ENCODE measurements at places on chromosomes 6 and 20.

- no peak for DNase-seq
Measured at GRCh38 chr6:83311231-83311630, 118.1 kb downstream of the RWDD2A start.

- DNase-seq: no peak
Measured at GRCh38 chr20:12956303-12956702, 52.5 kb upstream of the SPTLC3 start.

- DNase-seq: no peak
Measured at GRCh38 chr6:95081231-95081630, 496.1 kb upstream of the MANEA start.

DNA sequence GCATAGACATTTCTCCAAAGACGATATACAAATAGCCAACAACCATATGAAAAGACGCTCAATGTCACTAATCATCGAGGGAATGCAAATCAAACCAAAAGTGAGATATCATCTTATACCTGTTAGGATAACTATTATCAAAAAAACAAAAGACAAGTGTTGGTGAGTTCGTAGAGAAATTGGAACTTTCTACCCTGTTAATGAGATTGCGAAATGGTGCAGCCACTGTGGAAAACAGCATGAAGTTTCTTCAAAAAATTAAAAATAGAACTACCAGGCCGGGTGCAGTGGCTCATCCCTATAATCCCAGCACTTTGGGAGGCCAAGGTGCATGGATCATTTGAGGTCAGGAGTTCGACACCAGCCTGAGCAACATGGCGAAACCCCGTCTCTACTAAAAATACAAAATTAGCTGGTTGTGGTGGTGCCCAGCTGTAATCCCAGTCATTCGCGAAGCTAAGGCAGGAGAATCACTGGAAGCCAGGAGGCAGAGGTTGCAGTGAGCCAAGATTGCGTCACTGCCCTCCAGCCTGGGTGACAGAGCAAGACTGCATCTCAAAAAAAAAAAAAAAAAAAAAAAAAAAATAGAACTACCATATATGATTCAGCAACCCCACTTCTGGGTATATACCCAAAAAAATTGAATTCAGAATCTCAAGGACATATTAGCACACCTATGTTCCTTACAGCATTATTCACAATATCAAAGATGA, 170.0 kb upstream of the ZNF184 start:
- DNase-seq: no peak

GRCh38 chr6:25958700-25959162, 3.9 kb upstream of the TRIM38 start:
- DNase-seq: no peak

DNA sequence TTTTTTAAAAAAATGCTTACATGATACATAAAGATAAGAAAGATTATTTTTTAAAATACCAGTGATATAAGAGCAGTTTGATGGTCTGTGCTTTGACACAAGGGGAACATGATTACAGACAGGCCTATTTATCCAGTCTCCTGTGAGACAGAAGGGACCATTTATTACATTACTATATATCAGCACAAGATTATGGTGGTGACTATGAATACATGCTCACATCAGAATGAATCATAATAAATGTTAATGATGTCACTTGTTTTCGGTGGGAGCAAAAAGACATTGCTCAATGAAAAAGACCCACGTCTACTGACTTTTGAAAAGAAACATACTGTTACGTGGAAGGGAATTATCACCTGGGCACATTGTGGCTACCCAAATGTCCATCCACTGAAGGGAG, 455.1 kb downstream of the CDC5L start:
- no peak for DNase-seq

- no peak for DNase-seq
Measured at GRCh38 chr6:161835500-161836215, 561.8 kb upstream of the AGPAT4 start.

DNA sequence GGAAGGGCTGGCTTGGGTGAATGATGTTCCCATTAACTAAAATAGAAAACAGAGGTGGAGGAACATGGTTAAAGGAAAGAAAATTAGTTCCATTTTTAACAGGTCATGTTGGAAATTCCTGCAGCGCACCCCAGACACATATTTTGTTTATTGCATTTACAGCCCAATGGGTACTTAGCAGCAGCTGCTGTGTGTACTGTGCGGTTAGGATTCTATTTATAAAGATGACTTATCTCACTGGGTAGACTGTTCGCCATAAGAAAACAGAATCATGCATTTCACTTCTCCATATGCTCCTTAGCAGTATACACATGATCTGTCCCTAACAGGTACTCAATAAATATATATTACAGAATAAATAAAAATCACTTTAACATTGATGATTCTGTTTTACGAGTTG, 135.8 kb downstream of the SLC35F1 start:
- DNase-seq: no peak

- no peak for DNase-seq
Measured at GRCh38 chr6:71490876-71491275, 202.3 kb downstream of the OGFRL1 start.

DNA sequence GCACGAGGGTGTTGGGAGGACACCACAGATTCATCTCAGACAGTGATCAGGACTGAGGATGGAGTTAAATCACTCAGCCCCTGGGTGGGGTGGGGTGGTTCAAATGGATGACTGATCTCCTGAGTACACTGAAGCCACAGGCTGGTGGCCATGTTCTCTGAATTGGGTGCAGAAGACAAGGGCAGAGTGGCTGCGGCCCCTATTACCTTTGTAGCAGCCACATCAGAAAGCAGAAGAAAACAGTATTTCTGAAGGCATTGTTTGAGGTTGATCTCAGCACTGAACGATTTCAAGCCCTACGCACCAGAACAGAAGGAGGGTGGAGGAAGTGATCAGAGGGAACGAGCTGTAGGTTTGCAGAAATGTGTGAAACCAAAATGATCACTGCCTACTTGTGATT, 71.6 kb downstream of the SH3BGRL2 start:
- DNase-seq: peak; percentile 27

- DNase-seq: no peak
Measured at GRCh38 chr6:112253841-112254816, at the start of gene LAMA4. Gene LAMA4 (minus strand): TSS chr6:112254567. CDS start chr6:112254150, 417 bp downstream.

- DNase-seq: no peak
Measured at GRCh38 chr6:75377386-75377785, 92.8 kb upstream of the TMEM30A start.

DNA sequence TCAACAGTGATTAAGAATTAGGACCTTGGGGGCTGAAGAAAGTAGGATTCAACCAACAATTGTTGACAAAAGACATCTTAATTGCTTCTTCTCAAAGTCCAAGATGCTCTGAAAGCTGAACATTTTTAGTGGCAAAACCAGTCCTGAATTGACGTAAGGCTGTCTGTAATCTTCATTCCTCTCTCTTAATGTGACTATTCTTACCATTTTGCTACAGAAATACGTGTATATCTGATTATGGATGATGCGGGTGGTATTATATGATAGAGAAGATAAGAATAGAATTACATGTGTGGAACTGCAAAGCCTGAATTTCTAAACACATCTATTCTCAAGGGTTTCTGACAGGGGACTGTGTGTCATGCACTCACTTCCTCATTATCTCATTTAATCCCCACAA, 130.3 kb upstream of the SASH1 start:
- DNase-seq: no peak

DNA sequence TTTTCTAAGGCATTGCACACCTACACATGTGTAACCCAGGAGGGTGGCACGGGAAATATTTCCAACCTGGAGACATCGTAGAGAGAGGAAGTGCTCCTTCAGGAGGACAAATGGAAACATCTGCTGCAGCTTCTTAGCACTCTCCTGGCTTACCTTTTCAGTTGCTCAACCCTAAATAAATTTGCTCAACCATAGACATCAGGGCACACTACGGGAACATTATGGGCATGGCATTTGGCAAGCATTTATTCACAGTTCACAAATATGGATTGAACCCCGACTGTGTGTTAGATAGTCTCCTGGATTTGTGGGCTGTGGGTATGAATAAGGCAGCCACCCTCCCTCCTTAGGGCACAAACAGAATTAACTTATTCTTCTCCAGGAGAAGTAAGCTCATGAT, 118.7 kb downstream of the SOX4 start:
- no peak for DNase-seq

- no peak for DNase-seq
Measured at GRCh38 chr6:168089186-168090063, 10.4 kb upstream of the FRMD1 start.

DNA sequence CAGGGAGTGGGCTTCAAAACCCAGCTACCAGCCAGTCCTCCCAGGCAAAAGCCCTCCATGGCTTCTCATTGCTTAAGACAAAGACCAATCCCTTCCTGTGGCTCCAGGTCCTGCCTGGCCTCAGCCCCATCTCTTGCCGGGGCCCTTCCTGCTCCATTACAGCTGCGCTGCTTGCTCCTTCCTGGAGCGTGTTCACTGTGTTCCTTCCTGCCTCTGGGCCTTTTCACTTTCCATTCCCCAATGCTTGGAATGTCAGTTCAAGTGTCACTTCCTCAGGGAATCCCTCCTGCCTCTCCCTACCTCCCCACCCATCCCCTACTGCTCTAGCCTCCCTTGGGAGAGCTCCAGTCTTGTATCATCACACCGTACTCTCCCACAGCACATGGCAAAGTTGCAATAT, 11.1 kb upstream of the ITPR3 start:
- no peak for DNase-seq

DNA sequence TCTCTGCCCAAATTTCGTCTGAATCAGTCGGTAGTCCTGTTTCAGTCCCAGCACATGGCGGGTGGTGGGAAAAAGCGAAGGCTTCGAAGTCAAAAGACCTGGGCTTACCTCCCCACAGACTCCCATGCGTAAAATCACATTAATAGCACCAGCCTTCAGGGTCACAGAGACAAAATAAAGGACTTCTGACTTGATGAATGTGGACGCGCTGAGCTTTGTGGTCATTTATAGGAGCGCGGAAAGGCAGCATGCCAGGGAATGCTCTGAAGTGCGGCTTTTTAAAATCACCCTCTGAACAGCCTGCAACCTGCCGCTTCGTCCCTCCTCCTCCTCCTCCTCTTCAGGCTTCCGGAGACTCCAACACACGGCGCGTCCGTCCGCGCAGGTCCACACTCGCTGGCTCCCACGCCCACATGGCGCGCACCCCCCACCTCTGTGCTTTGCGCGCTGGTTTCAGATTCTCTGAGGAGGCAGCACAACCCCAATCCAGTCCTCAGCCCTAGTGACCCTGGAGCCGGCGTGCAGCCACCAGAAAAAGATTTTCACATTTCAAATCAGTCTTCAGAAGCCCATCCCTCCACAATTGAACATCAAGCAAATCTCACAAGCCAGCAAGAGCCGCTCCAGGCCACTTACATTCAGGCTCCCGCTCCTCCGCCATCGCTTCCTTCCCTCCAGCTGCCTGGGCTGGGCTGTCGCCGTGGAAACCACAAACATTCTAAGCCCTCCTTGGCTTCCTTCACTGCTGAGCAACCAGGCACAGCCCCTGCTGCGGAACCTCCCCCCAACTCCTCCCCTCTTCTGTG, at the start of gene C6orf118:
Gene C6orf118, minus strand, starts transcription at position 680 of the 806 bp plus-strand sequence. Its CDS starts 19 bp downstream, at position 661.
- no peak for DNase-seq

DNA sequence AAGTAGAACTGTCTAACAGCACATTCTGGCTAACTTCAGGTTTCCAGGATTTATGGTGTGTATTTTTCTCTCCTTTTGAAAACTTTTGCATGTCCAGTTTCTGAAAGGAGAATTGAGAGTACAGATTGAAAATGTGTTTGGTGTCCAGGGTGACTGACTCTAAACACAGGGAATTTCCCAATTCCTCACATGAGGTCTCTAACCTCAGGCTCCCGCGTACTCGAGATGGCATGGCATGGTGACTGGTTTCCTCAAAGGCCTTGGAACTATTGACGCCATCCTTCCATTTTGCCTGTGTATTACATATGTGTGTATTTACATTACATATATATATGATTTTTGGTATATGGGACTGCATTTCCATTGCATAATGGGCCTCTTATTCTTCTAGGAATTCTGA, 52.5 kb downstream of the PRND start:
- no peak for DNase-seq

GRCh38 chr6:104855507-104855906, 4.2 kb downstream of the HACE1 start:
- no peak for DNase-seq

DNA sequence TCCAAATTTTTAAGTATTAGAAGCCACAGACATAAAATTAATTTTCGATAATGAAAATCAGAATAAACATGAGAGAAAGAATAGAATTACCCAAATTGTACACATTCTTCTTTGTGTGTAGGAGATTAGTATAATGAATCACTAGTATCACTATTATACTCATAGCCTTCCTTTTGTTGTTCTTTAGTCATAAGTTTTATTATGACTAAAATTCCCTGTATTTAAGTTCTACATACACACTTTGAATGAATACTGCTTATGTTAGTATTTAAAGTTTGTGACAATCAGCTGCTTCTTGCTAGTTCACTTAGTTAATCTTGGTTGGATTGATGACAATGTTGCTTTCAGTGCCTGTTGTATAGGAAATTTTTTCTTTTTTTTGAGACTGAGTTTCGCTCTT, 72.7 kb downstream of the CCDC170 start:
- DNase-seq: no peak

- no peak for DNase-seq
Measured at GRCh38 chr6:93679836-93680235, 260.5 kb upstream of the EPHA7 start.

- DNase-seq: no peak
Measured at GRCh38 chr6:63742060-63742459, 106.5 kb downstream of the PHF3 start.

- no peak for DNase-seq
Measured at GRCh38 chr6:42093582-42094329, 43.4 kb downstream of the TAF8 start.

GRCh38 chr6:85670573-85670972, 27.9 kb upstream of the SYNCRIP start:
- DNase-seq: no peak

DNA sequence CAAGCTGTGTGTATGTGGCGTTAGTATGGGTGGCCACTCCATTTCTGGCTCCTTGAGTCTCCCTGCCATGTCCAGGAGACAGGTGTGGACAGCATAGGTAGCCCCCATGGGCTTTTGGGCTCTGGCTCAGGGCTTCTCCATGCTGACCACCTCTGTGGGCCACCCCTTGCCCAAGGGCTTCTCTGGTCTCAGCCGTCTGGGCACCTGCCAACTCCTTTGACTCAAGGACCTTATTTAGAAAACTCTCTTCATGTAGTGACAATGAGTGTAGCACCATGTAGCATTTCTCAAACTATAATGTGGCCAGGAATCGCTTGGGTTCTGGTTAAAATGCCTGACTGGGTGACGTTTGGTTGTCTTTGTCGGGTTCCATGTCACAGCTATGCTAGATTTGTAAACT, 5.1 kb upstream of the GTSF1L start:
- DNase-seq: no peak

GRCh38 chr6:141028791-141029280, 1103.9 kb upstream of the GJE1 start:
- no peak for DNase-seq

- DNase-seq: no peak
Measured at GRCh38 chr6:51323056-51323455, 504.4 kb downstream of the TFAP2B start.

DNA sequence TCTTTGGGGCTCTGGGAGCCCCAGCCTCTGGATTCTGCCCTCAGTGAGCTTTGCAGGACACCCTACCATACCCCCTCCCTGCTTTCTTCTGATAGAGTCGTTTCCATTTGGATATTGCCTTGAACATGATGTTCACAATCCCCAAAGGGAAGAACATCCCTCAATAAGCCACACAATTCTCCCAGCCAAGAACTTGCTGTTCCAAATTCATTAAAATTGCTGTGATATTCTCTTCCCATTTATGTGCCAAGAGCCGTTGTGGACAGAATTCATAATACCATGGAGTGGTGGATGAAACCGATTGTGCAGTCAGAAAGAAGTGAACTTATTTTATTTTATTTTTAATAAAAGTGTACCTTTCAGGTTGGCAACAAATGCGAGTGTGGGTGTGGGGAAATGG, 95.8 kb downstream of the DHX35 start:
- DNase-seq: no peak

Measured in naive thymus-derived CD8-positive, alpha-beta T cell (primary cell).